SJCRH30 (cell line): ENCODE measurements at places on chromosomes 13 and 19. TPM values are rescaled to one million over a fixed set of nuclear protein-coding genes. Genes with fewer than 3 reads are reported as not detected.
A peak's percentile ranks its signal among the peaks of the same experiment; 100 is the strongest.

DNA sequence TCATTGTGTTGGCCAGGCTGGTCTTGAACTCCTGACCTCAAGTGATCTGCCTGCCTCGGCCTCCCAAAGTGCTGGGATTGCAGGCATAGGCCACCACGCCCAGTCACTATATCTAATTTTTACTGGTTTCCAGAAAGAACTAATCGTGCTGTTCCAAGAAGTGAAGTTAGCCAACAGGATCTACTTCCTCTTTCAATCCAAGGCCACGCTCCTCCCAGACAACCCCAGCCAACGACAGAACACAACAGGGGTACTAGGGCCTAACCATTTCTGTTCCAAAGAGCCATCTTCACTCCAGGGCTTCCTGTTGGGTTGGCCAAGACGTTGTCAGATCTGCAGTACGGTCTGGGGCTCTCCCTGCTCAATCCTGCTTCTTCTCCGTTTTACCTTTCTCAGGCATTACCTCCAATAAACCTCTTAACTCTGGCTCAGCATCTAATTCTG lies 7.0 kb upstream of the LSM14A start:
- no peaks in the 10 kb centered on the region for H3K36me3 ChIP-seq
- no peak overlapping the region for H3K4me3 ChIP-seq
- H3K27ac ChIP-seq, result no peak overlapping the region
- no peak for DNase-seq

- H3K27me3 ChIP-seq, result peaks cover 8% of the 10 kb centered on the region; the same call in 1 of the 2 replicates
- no peak overlapping the region for H3K27ac ChIP-seq
- DNase-seq, result peak; percentile 70
- H3K36me3 ChIP-seq, result no peaks in the 10 kb centered on the region
Observed at GRCh38 chr13:23160638-23161480, 19.9 kb upstream of the SGCG start.

DNA sequence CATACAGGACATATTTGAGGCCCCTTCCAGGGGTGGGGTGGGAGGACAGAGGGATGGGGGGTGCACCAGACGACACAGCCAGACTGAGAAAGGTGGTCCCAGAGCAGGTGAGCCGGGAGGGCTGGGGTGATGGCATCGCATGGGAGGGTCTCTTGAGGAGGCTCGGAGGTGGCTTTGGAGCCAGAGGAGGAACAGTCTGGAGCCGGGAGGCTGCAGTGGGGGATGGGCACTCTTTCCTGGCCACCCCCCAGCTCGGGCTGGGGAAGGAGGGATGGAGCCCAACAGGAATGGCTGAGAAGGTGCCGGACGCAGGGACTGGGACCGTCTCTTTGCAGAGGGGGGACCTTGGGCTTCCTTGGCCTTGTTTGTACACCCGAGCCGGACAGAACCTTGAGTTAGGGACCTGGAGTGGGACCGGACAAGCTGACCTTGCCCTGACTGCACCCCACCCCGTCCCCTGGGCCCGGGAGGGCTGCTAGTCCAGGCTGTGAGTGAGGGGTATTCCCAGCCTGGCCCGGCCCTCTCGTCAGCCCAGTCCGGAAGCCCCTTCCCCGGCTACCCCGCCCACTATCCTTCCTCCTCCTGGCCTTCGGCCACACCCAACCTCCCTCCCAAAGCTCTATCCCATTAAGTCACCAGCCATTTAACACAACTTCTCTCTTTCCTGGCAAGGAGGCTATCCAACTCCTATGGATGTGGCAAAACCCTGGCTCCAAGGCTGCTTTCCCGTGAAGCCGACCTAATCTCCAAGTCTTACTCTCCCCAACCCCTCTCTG lies 816 bp upstream of the TBXA2R start:
- H3K4me1 ChIP-seq, result no peaks in the 10 kb centered on the region; the same call in 1 of the 2 replicates
- no peak for DNase-seq
- H3K4me3 ChIP-seq, result peak overlapping the region; percentile 66
- H3K27me3 ChIP-seq, result peaks cover 9% of the 10 kb centered on the region; the same call in 1 of the 2 replicates
- no peak overlapping the region for H3K27ac ChIP-seq
- peaks cover 5% of the 10 kb centered on the region; the same call in 1 of the 2 replicates for H3K36me3 ChIP-seq

DNA sequence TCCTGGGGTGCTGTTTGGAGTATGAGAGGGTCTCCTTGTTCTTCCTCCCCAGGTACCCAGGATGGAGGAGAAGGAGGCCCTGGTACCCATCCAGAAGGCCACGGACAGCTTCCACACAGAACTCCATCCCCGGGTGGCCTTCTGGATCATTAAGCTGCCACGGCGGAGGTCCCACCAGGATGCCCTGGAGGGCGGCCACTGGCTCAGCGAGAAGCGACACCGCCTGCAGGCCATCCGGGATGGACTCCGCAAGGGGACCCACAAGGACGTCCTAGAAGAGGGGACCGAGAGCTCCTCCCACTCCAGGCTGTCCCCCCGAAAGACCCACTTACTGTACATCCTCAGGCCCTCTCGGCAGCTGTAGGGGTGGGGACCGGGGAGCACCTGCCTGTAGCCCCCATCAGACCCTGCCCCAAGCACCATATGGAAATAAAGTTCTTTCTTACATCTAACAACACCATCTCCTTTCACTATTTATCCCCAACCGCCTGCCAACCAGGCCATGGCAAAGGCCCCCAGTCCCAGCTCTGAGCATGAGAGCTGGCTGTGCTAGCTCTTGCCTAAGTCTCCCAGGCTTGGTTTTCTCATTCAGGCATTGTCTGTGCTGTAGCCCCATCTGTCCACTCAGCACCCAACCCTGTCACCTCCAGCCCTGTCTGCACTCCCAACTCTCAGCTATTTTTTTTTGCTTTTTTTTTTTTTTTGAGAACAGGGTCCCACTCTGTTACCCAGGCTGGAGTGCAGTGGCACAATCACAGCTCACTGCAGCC lies 11.2 kb downstream of the DKKL1 start:
- H3K27me3 ChIP-seq, result no peaks in the 10 kb centered on the region; the same call in 1 of the 2 replicates
- H3K4me1 ChIP-seq, result no peaks in the 10 kb centered on the region
- no peak overlapping the region for H3K4me3 ChIP-seq
- DNase-seq, result no peak

- no peak for DNase-seq
- H3K36me3 ChIP-seq, result no peaks in the 10 kb centered on the region
- H3K27ac ChIP-seq, result no peak overlapping the region
- no peak overlapping the region for H3K4me3 ChIP-seq
- peaks cover 28% of the 10 kb centered on the region for H3K27me3 ChIP-seq
Observed at GRCh38 chr13:112345826-112346172, 30.4 kb upstream of the SPACA7 start.

GRCh38 chr13:40401911-40402776 lies 264.3 kb downstream of the FOXO1 start:
- H3K36me3 ChIP-seq, result no peaks in the 10 kb centered on the region
- H3K4me3 ChIP-seq, result peak overlapping the region; percentile 40
- DNase-seq, result peak; percentile 100
- peaks cover 17% of the 10 kb centered on the region for H3K4me1 ChIP-seq
- peak overlapping the region; percentile 56 for H3K27ac ChIP-seq
- H3K27me3 ChIP-seq, result no peaks in the 10 kb centered on the region

DNA sequence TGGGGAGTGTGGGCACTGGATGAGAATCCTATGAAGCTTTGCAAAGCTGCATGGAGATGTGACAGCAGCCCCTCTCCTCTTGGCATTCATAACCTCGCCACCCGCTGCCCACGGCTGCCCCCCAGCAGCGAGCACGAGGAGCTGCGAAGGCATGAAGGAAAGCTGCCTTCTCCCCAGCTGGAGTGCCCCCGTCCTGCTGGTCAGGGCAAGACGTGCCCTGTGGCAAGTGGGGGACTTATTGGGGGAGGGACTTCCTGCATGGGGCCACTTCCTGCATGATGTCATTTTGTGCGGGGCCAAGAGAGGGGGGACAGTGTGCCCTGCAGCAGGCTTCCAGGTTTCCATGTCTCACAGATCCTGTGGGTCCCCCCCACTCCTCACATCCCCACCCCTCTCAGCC lies 85.9 kb downstream of the TSHZ3 start:
- H3K27me3 ChIP-seq, result no peaks in the 10 kb centered on the region
- H3K4me3 ChIP-seq, result no peak overlapping the region
- H3K27ac ChIP-seq, result no peak overlapping the region; the same call in 1 of the 2 replicates
- H3K4me1 ChIP-seq, result peaks cover 42% of the 10 kb centered on the region
- no peak for DNase-seq

- H3K27me3 ChIP-seq, result no peaks in the 10 kb centered on the region
- H3K27ac ChIP-seq, result no peak overlapping the region
- H3K4me3 ChIP-seq, result no peak overlapping the region
Observed at GRCh38 chr13:50838701-50839100, 4.8 kb downstream of the DLEU7 start.

GRCh38 chr13:110782185-110782584 lies 68.7 kb downstream of the ING1 start:
- H3K4me1 ChIP-seq, result no peaks in the 10 kb centered on the region
- no peaks in the 10 kb centered on the region for H3K27me3 ChIP-seq
- H3K27ac ChIP-seq, result no peak overlapping the region
- DNase-seq, result no peak
- H3K36me3 ChIP-seq, result no peaks in the 10 kb centered on the region

Gene COX6B2
- 0.45 TPM in 1 of 2 replicates, not detected in the other for total RNA-seq
